Left ventricle myocardium superior (tissue), 1 donor: ENCODE measurements at places on chromosomes 2 and 18.

DNA sequence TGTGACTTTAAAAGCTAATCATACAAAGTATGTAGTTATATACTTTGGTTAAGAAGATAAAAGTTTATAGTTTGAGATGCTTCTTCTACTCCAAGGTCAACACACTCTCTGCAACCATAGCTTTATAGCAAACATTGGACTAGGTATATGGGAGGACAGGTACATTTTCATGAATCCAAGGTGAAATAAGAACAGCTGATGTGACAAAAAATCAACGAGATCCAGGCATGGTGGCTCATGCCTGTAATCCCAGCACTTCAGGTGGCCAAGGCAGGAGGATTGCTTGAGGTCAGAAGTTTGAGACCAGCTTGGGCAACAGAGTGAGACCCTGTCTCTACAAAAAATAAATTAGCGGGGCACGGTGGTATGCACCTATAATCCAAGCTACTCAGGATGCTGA lies 163.3 kb upstream of the VWC2L start:
- DNase-seq: no peak

DNA sequence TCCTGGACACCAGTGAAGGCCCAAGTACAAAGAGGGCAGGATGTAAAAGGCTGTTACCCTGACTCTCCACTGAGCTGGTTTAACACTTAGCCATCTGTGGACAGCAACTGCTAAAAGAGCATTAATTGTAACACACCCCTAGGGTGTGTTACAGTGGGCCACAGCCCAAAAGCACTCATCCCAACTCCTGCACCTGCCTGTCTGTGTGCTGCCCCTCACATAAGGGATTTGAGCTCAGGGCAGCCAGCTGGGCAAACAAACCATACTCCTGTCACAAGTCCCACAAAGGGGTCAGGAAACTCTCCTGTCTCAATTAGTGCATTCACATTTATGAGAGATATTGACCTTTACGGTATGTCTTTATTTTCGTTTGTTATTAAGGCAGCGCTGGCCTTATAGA lies 833.1 kb upstream of the NXPH2 start:
- DNase-seq: no peak

DNA sequence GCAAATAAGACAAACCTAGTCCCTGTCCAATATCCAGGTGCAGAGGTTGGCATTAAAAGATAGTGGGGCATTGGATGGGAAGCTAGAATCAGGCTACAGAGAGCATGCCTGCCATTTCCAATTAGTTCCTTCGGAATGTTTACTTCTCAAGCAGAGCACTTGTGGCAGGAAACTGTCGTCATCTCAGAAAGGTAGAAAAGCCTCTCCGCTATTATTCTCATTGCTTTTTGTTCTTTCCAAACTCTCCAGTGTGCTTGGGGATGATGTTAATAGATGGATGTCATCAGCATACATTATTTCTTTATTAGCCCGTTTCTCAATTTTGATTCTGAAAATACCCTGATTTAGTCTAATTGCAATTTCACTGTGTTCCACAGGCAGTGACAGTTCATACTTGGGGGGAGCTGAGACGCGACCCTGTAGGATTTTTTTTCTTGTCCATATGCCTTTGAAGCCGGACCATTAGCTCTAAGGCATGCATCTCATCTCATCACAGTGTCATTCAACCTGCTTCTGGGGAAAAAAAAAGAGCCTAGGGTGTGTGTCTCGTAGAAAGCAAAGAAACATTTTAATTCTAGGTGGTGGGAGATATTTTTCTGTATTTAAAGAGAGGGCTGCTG lies 7.7 kb downstream of the ASB18 start:
- DNase-seq: no peak

DNA sequence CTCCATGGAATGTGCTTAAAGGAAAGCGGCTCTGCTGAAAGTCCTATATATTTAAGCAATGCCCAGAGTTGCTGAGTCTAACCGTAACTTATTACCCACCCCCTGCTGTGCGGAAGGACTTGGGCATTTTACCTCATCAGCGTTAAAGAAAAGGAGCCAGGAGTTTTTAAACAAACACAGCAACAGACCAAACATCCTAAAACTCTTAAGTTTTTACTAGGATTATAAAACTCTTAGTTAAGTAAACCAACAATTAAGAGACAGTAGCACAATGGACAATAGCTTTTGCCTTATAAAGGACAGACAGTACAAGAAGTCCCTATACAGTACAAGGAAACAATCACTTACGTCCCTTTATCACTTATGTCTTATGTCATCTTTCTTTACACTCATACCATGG lies 90.2 kb downstream of the ZNF521 start:
- DNase-seq: no peak

DNA sequence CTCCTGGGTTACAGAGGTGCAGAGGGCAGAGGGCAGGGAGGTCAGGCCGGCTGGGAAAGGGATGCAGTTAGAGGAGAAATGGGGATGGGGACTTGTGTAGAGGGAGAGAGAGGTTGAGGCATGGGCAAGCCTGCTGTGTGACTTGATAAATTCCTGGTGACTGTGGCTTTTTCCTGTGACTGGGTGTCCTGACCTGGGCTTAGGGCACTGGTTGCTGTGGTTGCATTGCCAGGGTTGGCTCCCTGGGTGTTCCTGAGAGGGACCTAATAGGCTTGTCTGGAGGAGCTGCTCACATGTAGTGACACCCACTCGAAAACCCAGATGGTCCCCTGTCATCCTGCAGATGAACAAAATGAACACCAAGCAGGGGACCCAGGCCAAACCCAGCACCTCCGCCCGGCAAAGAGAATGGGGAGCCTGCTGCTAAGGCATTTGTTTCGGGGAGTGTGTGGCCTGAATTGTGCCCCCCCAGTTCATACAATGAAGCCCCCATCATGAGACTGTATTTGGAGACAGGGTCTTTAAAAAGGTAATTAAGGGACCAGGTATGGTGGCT lies 78.6 kb downstream of the VWA3B start:
- no peak for DNase-seq

DNA sequence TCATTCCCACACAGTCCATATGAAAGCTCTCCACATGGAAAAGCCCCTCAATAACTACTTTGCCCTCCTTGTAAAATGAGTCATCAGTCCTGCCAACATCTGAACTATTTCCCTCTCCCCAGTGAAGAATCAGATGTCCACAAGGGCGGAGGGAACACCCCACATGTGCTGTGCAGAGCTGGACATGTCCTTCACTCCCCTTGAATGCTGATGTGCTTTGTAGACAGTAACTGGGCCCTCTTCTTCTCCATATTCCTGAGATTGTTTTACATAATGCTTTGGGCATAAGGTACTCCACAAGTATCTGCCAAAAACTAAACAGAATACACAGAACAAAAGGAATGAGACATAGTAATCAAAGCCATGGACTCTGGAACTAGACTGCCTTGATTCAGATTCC lies 879.4 kb downstream of the BCL11A start:
- no peak for DNase-seq

- no peak for DNase-seq
These were observed 18.4 kb upstream of the PIK3C3 start for GRCh38 chr18:41936471-41937134.

GRCh38 chr18:24862201-24862816 lies 401.9 kb downstream of the HRH4 start:
- DNase-seq: no peak

GRCh38 chr2:178070824-178071223 lies 1.8 kb downstream of the PDE11A start:
- DNase-seq: no peak

GRCh38 chr2:20365249-20365817 lies 14.7 kb upstream of the PUM2 start:
- DNase-seq: no peak

- DNase-seq: peak; percentile 91
These were observed 200.4 kb downstream of the INO80D start for GRCh38 chr2:205885492-205886099.

DNA sequence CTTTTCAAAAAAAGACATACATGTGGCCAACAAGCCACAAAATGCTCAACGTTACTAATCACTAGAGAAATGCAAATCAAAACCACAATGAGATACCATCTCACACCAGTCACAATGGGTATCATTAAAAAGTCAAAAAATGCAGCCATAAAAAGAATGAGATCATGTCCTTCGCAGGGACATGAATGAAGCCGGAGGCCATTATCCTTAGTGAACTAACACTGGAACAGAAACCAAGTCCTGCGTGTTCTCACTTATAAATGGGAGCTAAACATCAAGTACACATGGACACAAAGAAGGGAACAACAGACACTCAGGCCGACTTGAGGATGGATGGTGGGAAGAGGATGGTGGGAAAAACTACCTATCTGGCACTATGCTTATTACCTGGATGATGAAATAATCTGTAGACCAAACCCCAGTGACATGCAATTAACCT lies 17.8 kb upstream of the ATL2 start:
- DNase-seq: no peak

DNA sequence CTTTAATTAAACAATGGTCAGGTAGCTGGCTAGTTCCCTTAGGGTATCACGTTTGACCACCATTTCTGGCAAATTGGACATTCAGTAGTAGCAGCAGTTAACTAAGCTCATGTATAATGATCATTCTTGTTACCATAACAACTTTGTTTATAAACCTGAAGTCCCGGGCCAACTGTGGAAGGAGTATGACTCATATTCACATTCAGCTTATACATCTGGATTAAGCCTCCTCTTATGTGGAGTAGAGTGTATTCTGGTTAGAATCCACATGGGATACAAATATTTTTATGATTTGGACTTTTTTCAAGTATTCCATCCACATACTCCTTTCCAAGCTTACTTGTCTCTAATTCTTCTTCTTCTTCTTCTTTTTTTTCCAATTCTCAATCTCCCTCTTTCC lies 70.3 kb upstream of the ZSWIM2 start:
- DNase-seq: no peak

DNA sequence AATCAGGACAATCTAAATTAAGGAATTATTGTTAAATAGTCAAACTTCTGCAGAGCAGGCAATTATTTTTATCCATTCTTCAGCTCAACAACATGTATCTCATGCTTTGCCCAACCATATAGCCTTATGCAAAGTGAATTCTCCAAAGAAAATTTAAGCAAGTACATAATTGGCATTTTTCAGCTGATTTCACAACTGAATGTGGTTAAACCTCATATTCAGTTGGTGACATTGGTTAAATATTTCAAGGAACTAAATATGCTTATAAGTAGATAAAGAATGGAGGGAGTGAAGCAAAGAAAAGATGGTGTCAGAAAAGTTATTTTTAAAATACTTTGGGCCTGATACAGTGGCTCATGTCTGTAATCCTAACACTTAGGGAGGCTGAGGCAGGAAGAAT lies 816.2 kb downstream of the NRXN1 start:
- DNase-seq: no peak

- no peak for DNase-seq
These were observed 129.3 kb downstream of the HDAC4 start for GRCh38 chr2:239271471-239271870.

GRCh38 chr2:199278099-199278498 lies 179.6 kb downstream of the SATB2 start:
- no peak for DNase-seq

GRCh38 chr2:231533086-231533776 lies 3.0 kb upstream of the NMUR1 start:
- no peak for DNase-seq

DNA sequence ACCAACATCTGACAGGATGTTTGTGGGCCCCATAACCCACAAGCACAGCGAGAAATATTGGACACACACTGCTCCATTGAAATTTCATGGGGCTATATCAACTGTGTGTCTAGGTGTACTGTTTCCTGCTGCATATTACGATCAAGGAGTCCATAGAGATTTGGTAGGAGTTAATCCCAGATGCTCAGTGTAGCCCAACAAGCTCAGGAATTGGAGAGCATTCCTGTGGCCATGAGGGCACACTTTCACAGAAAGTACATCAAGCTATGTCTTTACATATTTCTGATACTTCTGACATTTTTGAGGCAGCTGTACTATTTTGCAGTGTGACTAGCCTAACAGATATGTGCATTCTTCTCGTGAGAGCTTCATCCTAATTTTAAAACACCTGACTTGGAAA lies 473.1 kb downstream of the PTH2R start:
- no peak for DNase-seq

DNA sequence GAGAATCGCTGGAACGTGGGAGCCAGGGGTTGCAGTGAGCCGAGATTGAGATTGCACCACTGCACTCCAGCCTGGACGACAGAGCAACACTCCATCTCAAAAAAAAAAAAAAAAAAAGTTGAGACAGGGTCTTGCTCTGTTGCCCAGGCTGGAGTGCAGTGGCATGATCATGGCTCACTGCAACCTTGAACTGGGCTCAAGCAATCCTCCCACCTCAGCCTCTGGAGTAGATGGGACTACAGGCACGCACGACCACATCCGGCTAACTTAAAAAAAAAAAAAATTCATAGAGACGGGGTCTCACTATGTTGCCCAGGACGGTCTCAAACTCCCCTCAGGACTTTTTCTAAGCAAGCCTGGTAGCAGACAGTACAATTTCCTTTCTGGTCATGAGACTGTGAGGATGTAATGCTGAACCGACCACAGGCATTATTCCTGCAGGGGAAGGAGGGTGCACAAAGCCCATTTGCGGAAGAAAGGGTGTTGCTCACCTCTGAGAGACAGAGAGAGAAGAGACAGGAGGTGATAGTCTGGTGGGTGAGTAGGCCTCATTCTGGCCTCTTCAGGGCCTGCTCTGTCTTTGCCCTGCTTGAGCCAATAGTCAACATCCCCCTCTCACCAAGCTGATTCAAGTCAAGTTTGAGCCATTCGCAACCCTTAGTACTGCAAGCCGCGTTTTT lies 205.3 kb downstream of the ZFP36L2 start:
- no peak for DNase-seq

DNA sequence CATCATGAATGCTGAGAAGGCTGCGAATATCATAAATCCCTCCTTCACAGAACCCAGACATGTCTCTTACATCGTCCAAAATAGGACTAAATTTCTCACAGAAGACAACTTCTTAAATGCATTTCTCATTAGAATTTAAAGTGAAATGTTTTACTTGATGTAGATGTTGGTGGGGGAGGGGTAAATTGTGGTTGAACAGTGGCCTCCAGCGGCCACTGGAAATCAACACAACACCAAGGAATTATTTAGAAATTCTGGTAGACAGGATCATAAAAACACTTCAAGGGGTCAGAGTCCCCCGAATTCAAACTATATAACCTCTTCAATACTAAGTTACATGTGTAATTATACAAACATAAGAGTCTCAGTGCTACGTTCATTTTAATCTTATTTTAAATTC lies 135.9 kb downstream of the ABCA12 start:
- DNase-seq: no peak

- DNase-seq: no peak
These were observed 424.2 kb downstream of the NRXN1 start for GRCh38 chr2:50607721-50608120.

GRCh38 chr2:113068706-113069485 lies 1.1 kb downstream of the IL1F10 start:
- no peak for DNase-seq

GRCh38 chr2:30978854-30979253 lies 159.4 kb downstream of the GALNT14 start:
- no peak for DNase-seq
